Astrocyte (in vitro differentiated cells and primary cell): ENCODE measurements at places on chromosomes 16 and 17. TPM values are rescaled to one million over a fixed set of nuclear protein-coding genes. Genes with fewer than 3 reads are reported as not detected.

The OR3A3 gene
- not detected in 2 replicates for total RNA-seq

The KRT34 gene
- total RNA-seq = not detected in 2 replicates

The ARHGDIG gene
- 3.3 and 5.0 TPM in 2 replicates for total RNA-seq

The LGALS9 gene
- 9.0 and 9.4 TPM in 2 replicates for total RNA-seq

The SCN4A gene
- total RNA-seq = 0.22 and 0.43 TPM in 2 replicates

The TP53TG3C gene
- total RNA-seq = not detected in 2 replicates

The DBF4B gene
- total RNA-seq = 7.5 and 9.5 TPM in 2 replicates

DNA sequence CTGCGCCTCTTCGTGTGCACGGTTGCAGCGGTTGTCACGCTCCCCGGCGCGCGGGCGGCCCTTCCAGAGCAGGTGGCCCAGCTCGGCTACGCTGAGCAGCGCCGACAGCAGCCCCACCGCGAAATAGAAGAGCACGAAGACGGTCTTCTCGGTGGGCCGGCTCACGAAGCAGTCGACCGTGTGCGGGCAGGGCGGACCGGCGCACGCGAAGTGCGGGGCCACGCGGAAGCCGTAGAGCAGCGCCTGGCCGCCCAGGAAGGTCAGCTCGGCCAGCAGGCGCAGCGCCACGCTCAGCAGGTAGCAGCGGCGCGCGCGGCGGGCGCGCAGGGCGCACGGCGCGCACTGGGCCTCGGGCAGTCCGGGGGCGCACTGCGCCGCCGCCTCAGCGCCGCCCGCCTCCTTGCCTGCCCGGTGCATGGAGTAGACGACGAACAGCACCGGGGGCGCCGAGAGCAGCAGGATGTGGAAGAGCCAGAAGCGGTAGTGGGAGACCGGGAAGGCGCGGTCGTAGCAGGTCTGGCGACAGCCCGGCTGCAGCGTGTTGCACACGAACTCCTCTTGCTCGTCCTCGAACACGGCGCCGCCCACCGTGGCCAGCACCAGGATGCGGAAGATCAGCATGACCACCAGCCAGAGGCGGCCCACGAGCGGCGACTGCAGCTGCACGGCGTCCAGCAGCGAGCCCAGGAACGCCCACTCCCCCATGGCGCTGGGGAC, 1.3 kb downstream of the GJD3 start:
- peak; percentile 33 for DNase-seq
- no peak overlapping the region for H3K27ac ChIP-seq
- H3K27me3 ChIP-seq = peaks cover 4% of the 10 kb centered on the region
- no peaks in the 10 kb centered on the region for H3K36me3 ChIP-seq
- peaks cover 6% of the 10 kb centered on the region for H3K4me1 ChIP-seq

GRCh38 chr16:8655184-8655717, 19.2 kb upstream of the ABAT start:
- peak; percentile 7 for DNase-seq
- no peak overlapping the region for H3K27ac ChIP-seq
- no peaks in the 10 kb centered on the region for H3K36me3 ChIP-seq
- no peaks in the 10 kb centered on the region for H3K4me1 ChIP-seq

DNA sequence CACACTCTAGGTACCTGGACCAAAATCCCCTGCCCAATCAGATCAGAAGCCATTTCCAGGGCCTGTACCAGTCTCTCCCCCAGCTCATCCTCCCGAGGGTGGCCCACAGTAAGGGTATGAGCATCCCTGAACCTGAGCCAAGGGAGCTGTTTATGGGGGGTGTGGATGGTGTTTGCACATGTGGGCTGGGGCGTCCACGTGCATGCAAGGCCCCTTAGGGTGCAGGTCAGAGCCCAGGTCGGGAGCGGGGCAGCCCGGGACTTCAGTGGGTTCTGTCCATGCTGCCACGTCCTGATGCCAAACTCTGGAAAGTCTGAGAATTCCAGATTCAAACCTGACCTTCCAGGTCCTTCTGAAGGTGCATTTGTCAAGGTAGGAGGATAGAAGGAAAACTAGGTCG, 9.8 kb downstream of the MILR1 start:
- no peak overlapping the region for H3K27ac ChIP-seq
- no peak overlapping the region for H3K4me3 ChIP-seq
- H3K36me3 ChIP-seq = no peaks in the 10 kb centered on the region
- H3K4me1 ChIP-seq = peaks cover 17% of the 10 kb centered on the region

GRCh38 chr16:557463-558297, 2.5 kb upstream of the PRR35 start:
- H3K27ac ChIP-seq = no peak overlapping the region
- peaks cover 20% of the 10 kb centered on the region for H3K27me3 ChIP-seq
- H3K36me3 ChIP-seq = no peaks in the 10 kb centered on the region
- H3K4me3 ChIP-seq = no peak overlapping the region

GRCh38 chr16:6374821-6375220, 957.8 kb upstream of the RBFOX1 start:
- H3K27me3 ChIP-seq = no peaks in the 10 kb centered on the region
- no peak for DNase-seq
- H3K4me1 ChIP-seq = no peaks in the 10 kb centered on the region

- no peak for DNase-seq
- H3K27ac ChIP-seq = no peak overlapping the region
- no peak overlapping the region for H3K4me3 ChIP-seq
- H3K4me1 ChIP-seq = no peaks in the 10 kb centered on the region
- H3K36me3 ChIP-seq = no peaks in the 10 kb centered on the region
Observed at GRCh38 chr16:10641953-10642949, 52.5 kb downstream of the TEKT5 start.

- H3K36me3 ChIP-seq = peaks cover 18% of the 10 kb centered on the region
- no peak overlapping the region for H3K4me3 ChIP-seq
- DNase-seq = peak; percentile 44
- H3K4me1 ChIP-seq = peaks cover 9% of the 10 kb centered on the region
- no peak overlapping the region for H3K27ac ChIP-seq
Observed at GRCh38 chr16:15874745-15875314, 13.6 kb downstream of the CEP20 start.

GRCh38 chr17:700504-701094, 14.0 kb downstream of the VPS53 start:
- H3K4me1 ChIP-seq = no peaks in the 10 kb centered on the region
- no peak overlapping the region for H3K4me3 ChIP-seq
- no peak for DNase-seq
- H3K27me3 ChIP-seq = no peaks in the 10 kb centered on the region

GRCh38 chr16:84484579-84485254, 19.7 kb downstream of the MEAK7 start:
- peak; percentile 23 for DNase-seq
- no peaks in the 10 kb centered on the region for H3K27me3 ChIP-seq
- peaks cover 30% of the 10 kb centered on the region for H3K36me3 ChIP-seq
- H3K4me1 ChIP-seq = no peaks in the 10 kb centered on the region
- no peak overlapping the region for H3K4me3 ChIP-seq
- no peak overlapping the region for H3K27ac ChIP-seq

- no peak for DNase-seq
- H3K4me1 ChIP-seq = peaks cover 26% of the 10 kb centered on the region
- peak overlapping the region; percentile 84 for H3K27ac ChIP-seq
- no peaks in the 10 kb centered on the region for H3K36me3 ChIP-seq
- peak overlapping the region; percentile 94 for H3K4me3 ChIP-seq
- no peaks in the 10 kb centered on the region for H3K27me3 ChIP-seq
Observed at GRCh38 chr17:81341516-81342268, 46.6 kb upstream of the SLC38A10 start.

DNA sequence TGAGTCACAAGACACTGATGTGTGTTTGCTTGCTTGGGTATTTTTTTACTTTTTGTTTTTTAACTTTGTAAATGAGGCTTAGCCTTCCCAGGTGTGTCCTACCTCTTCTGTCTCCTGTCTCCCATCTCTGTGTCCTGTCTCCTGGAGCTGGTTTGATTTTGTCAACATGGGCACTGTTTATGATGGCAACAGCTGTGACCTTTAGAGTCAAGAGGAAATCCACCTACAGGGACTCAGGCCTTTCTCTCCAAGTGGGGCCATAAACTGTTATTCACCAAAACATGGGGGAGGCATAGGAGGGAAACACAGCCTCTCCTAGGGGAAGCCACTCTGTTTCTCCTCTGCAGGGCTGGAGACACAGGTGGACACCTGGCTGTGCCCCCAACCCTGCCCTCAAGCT, 13.1 kb upstream of the PLCG2 start:
- no peaks in the 10 kb centered on the region for H3K4me1 ChIP-seq
- DNase-seq = no peak

DNA sequence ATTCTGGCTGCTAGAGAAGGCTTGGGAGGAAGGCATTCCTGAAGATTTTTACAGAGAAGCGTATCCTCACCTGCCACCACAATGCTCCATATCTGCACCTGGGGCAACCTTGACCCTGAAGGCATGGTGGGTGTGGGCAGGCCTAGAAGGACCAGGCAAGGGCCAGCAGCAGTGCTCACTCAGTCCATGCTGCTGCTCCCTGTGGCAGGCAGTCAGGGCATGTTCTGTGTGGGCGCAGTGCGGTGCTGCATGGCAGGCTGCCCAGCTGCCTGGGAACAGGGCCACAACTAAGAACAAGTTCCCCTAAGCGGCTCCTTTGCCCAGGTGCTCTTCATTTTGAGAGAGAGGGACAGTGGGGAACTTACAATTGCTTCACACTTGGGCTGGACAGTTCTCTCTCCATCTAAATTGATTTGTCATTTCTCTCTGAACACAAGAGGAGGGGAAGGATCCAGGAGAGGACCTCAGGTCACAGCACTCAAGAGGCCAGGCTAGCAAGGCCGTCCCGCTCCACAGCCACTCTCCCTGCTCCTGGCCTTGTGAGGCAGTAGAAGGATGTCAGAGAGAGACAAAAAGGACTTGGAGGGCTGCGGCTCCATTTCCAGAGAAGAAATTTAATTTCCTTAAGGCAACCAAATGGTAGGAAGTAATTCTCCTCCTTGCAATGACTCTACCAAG, 158.8 kb downstream of the AATF start:
- H3K4me3 ChIP-seq = no peak overlapping the region
- peak; percentile 65 for DNase-seq
- H3K27ac ChIP-seq = no peak overlapping the region
- no peaks in the 10 kb centered on the region for H3K27me3 ChIP-seq
- peaks cover 27% of the 10 kb centered on the region for H3K36me3 ChIP-seq

DNA sequence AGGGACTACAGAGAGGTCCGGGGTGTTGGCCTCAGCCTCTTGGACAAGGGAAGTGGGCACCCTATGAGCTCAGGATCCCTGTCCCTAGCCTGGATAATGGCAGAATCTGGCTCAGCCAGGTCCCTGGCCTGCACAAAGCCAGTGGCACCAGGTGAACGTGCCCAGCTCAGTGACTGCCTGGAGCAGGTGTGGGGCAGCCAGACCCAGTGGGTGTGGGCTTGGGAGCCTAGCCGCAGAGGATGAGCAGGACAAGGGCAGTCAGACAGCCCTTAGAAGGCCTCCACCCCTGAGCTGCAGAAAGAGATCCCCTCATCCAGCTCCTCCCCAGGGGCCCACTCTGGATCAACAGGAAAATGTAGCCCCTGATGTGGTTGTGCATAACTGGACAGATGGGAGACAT, 585.3 kb downstream of the KCNJ18 start:
- no peak overlapping the region for H3K4me3 ChIP-seq
- no peak overlapping the region for H3K27ac ChIP-seq
- no peaks in the 10 kb centered on the region for H3K4me1 ChIP-seq
- DNase-seq = no peak

DNA sequence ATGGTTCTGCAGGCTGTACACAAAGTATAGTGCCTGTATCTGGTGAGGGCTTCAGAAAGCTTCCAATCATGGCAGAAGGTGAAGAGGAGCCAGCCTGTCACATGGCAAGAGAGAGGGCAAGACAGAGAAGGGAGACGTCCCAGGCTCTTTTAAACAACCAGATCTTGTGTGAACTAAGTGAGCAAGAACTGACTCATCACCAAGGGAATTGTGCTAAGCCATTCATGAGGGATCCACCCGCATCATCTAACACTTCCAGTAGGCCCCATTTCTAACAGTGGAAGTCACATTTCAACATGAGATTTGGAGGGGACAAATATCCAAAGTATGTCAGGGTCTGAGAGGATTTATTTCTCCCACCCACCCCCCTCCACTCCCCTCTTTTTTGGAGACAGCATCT, 56.2 kb upstream of the ELAC2 start:
- H3K4me3 ChIP-seq = no peak overlapping the region
- no peak for DNase-seq
- H3K27ac ChIP-seq = no peak overlapping the region
- no peaks in the 10 kb centered on the region for H3K4me1 ChIP-seq

DNA sequence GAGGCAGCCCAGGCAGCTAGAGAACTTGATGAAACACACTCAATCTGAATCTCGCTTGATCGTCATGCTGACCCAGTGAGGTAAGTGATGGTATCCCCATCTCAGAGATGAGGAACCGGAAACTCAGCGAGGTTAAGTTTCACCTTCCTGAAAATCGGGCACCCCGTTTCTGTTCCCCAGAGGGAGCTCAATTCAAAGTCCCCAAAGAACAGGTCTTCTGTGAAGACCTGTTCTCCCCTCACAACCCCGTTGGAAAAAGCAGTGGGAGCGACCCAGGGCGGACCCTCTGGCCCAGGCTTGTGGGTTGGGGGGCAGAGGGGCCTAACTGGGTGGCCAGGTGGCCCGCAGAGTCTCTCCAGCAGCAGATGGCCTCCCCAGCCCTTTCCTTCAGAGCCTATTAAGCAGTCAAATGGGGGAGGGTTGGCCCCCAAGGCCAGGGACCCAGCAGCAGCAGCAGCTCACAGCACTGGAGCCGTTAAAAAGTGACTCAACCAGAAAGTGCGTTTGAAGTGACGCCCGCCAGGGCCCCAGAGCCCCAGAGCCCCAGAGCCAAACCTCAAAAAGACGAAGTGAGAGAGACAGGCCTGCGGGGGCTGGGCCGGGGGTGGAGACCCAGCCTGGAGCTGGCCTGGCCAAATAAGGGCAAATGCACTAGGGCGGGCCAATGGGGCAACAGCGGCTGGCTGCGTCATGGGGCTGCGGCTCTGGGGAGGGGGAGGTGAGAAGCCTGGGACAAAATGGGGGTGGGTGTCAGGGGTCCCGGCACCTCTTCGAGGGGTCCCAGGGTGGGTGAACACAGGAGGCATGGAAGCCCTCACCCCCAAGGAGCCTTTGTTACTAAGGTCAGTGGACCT, 9.2 kb upstream of the TSPOAP1 start:
- H3K27ac ChIP-seq = peak overlapping the region; percentile 56
- no peak overlapping the region for H3K4me3 ChIP-seq
- peak; percentile 91 for DNase-seq
- H3K4me1 ChIP-seq = peaks cover 32% of the 10 kb centered on the region

DNA sequence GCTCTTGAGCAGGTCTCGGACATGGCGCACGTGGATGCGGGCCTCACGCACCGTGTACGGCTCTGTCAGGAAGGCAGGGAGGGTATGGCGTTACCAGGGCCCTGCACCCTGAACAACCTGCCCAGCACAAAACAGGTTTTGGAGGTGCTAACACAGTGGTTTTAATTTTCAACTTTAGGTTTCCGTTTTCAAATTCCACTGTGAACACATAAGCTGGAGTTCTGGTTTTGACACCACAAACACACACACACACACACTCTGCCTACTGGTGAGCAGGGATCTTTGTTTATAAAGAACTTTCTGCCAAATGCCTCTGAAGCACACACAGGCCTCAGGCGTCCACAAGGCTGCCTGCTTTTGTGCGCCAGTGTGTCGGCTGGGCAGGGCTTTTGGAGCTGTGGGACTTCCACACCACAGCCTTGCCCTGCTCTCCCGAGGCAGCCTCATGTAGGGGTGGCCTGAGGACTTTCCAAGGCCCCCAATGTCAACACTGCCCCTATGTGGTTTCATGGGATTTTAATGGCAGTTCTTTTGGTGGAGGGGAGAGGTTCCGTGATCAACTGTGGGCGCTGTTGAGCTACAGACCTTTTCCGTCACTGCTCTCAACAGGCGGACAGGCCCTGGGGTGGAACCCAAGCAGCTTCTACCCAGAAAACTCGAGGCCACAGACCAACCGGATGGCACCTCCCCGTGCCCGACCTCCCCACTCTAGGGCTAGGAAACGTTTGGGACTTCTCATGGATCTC, 9.4 kb downstream of the CLUH start:
- H3K27ac ChIP-seq = no peak overlapping the region
- peaks cover 11% of the 10 kb centered on the region for H3K36me3 ChIP-seq
- peaks cover 12% of the 10 kb centered on the region for H3K4me1 ChIP-seq
- no peaks in the 10 kb centered on the region for H3K27me3 ChIP-seq
